ENCODE measurements at places on chromosomes 5 and 9. TPM values are rescaled to one million over a fixed set of nuclear protein-coding genes. Genes with fewer than 3 reads are reported as not detected.

DNA sequence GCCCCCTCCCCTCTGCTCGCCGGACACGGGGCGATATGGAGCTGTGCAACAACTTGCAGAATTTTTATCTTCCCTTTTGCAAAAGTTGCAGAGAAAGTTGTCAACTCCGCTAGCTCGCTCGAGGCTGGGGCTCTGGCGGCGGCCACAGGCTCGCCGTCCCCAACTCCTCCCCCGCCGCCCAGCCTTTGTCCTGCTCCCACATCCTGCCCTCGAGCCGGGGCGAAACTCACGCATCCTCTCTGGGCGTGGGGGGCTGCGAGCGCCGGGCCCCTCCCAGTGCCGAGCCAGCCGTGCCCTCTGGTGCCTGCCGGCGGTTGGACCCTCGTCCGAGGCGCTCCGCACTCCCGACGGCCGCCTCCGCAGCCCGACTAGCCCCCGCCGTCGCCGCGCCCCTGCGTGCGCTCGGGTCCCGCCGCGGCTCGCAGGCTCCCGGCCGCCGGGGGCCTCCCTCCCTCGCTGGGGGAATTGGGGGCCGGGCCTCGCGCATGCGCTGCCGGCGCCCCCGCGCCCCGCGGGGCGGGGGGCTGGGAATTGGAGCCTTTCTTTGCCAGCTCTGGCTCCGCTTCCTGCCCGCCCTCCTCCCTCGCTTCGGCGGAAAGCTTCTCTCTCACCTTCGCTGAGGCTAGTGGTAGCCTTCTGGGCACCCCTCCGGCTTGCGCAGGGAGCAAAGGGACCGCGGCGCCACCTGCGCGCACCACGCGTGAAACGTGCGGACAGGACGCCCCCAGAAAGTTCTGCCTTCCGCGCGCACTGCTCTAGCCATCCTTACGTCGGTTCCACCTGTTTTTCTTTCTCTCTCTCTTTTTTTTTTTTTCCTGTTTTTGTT, at the start of gene CCNJL:
Gene CCNJL, minus strand, starts transcription at position 431 of the 826 bp plus-strand sequence. CDS start 641 bp downstream, outside the sequence.
- no peak for DNase-seq

- DNase-seq: peak; percentile 87
Measured at GRCh38 chr9:136245219-136246150, at the start of gene QSOX2. Gene QSOX2, minus strand, starts transcription at chr9:136245812. Its CDS starts 9 bp downstream, at chr9:136245803.

- DNase-seq: no peak
Measured at GRCh38 chr5:66646570-66646969, 50.4 kb downstream of the MAST4 start.

DNA sequence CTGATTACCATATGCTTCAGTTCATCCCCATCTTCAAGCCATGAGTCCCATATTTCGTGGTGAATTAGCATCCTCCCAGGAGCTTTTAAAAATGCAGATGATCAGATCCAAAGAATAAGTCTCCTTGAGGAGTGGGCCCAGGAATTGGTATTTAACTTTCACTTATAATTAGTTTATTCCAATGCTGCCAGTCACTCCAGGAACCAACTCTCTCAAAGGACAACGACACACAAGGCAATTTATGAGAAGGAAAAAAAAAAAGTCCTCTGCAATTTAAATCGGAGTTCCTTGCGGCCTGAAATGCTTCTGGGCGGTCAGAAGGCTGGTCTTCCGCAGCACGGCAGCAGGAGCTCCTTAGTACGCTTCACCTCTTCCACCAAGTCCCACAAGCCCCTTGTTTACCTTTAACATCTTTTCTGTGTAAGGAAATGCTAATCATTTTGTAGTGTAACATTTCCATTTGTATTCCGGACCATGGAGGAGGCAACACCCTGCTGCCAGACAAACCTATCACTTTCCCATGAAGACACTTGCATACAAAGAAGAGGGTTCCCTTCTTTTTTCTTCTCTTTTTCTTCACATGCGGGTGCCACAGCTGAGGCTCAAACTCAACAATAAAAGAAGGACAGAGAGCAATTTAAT, 16.3 kb upstream of the KCNV2 start:
- DNase-seq: no peak

- DNase-seq: no peak
Measured at GRCh38 chr9:113945784-113946183, 69.7 kb downstream of the ZNF618 start.

DNA sequence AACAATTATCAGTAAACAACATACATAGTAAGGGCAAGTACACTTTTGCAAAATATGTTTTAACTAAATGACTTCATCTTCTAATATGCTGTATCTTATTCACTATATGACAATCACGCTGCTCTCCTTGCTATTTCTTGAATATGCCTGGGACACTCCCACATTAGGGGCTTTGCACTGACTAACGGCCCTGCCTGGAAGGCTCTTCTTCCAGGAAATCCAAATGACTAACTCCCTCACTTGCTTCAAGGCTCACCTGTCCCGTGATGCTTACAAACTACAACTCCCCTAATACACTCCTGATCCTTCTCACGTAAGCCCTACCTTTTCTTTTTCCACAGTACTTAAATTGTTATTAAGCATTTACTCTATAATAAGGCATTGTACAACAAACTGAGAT, 10.6 kb downstream of the ERP44 start:
- no peak for DNase-seq

GRCh38 chr5:35438786-35439185, 178.9 kb upstream of the SPEF2 start:
- no peak for DNase-seq

DNA sequence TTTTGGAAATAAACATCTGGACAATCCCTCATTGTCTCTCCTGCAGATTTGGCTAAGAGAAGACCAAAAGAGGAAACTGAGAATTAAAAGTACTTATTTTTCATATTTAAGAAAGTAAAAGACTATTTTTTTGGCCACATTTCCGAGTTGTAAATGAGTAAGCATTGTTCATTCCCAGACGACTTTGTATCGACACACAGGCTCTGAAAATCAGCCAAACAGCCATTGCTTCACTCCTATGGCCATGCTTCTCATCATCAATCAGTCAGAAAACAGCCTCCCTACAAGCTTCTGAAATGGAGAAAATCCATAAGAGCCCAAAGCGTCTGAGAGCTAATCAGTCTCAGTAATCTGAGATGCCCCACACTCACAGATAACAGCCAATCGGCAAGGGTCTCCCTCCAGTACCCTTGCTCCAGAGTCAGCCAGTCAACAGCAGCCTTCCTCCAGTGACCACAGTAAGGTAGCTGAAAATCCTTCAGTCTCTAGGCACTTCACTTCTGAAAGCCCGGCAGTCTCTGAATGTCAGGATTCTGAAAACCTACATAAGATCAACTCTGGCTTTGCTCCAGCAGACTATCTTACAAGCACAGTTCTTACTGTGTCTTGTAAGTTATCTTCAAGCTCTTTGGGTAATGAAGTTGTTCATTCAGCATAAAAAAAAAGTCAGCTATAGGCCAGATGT, 30.9 kb downstream of the CDO1 start:
- DNase-seq: no peak

DNA sequence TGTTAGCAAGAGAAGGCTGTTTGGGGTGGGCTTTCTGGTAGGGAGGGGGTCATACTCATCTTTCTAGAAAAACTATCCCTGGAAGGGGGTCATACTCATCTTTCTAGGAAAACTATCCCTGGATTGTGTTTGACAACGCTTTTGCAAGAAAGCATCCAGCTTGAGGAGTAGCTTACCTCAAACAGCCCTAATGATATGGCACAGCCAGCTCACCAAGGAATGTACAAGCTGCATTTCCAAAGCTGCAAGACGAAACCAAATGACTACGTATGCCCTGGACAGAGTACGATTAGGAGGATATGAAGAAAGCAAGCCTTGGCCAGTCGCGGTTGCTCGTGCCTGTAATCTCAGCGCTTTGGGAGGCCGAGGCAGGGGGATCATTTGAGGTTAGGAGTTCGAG, 63.4 kb downstream of the KLF4 start:
- no peak for DNase-seq

GRCh38 chr5:148791334-148791667, 35.1 kb upstream of the ADRB2 start:
- peak; percentile 38 for DNase-seq

DNA sequence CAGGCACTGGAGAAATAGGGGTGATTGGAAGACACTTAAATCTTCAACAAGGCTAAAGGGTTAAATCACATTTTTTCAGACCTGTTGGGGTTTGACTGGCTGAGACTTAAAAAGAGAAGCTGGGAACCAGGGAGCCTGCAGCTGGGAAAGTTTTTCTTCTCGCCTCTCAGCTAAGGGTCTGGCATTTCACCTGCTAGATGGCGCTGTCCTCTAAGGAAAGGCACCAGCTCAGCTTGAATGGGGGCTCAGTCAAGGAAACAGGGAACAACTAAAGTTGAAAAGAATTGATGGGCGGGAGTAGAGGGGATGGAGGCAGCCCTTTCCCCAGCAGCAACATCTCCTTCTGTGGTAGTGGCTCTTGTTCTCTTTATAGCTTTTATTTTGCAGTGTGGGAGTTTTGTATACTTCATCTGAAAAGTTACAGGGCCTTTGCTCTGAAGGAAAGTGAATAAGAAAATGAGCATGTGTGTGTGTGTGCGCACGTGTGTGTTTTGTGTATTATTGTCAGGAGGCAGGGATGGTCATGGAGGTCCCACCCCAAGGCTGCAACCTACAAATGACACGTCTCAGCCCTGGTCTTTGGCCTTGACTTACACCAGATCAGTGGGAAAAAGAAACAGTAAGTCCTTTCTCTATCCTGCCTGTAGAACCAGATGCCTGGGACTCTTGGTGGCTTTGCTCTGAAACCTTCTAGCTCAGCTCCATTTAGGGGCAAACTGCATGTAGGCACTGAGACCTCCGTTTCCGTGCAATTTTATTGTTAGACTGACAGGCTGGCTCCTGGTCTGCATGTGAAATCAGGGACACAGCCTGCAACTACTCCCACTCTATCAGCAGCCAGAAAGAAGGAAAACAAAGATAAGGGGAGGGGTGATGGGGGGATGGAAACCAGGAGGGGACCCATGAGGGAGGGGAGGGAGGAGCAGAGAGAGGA, 316.2 kb upstream of the CLINT1 start:
- DNase-seq: peak; percentile 47

DNA sequence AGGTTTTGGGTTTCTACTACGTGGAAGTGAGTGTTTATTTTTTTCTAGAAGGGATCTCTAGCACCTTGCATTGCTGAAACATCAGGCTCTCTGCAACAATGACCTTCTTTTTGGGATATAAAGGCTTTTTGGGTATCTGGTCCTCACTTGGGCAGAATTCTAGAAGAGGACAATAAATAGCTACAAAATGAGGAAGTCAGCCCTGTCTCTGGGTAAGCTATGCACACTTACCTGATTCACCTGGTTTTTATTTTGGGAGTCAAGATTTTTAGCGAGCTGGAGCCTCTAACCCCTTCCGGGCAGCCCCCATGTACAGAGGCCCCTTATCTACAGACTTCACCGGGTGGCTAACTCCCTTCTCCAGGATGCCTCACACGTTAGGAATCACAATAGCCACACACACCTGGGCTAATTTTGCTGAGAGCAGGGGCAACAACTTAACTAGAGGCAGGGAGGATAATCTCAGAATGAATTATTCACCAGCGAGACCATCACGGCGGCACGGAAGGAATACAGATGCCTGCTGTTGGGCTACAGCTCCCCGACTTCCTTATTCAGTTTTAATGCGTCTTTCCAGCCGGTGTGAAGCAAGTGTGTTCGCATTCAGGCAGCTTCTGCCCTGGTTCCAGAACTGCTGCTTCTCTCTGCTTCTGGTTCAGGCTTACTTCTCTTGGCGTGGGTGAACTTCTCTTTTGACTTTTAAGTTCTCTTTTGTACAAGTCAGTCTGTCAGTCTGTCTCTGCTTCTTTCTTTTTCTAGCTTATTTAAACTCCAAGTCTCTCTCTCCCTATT, 341.0 kb upstream of the PANK3 start:
- DNase-seq: no peak

- DNase-seq: no peak
Measured at GRCh38 chr5:154325566-154325965, 120.2 kb upstream of the SAP30L start.

DNA sequence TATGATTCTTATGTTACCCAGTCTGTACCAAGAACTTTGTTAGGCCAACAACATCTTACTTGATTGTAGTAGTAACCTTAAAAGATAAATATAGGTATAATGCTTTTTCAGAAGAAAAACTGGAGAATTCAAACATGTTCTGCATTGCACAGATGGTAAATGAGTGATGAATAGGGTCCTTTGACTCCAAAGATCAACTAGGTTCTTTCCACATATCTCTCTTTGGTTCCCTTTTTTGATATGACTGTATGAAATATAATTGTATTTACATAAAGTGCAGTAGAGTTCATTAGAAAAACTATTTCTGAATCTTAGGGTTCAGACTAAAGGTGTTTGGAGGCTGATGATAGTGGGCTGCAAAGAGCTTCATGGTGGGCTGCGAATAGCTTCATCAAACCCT, 150.5 kb upstream of the CDKN2B start:
- no peak for DNase-seq

DNA sequence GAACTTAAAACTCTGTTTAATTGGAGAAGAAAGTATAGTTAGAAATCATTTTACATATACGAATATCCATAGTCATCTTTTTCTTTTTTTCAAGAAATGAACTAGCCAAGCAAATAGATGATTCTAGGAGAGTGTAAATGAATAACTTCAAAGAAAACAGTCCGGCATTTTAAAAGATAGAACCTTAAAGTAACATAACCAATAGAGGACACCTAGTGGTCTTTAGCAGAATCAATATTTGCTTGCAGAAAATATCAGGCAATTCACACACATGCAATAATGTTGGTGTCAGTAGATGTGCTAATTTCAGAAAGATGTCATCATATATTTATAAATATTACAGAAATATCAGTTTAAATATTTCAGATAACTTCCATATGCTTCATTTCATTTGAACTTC, 57.1 kb downstream of the HCN1 start:
- no peak for DNase-seq

- DNase-seq: no peak
Measured at GRCh38 chr5:120852222-120852860, 388.2 kb downstream of the PRR16 start.

- DNase-seq: no peak
Measured at GRCh38 chr9:22415941-22416691, 30.5 kb upstream of the DMRTA1 start.

DNA sequence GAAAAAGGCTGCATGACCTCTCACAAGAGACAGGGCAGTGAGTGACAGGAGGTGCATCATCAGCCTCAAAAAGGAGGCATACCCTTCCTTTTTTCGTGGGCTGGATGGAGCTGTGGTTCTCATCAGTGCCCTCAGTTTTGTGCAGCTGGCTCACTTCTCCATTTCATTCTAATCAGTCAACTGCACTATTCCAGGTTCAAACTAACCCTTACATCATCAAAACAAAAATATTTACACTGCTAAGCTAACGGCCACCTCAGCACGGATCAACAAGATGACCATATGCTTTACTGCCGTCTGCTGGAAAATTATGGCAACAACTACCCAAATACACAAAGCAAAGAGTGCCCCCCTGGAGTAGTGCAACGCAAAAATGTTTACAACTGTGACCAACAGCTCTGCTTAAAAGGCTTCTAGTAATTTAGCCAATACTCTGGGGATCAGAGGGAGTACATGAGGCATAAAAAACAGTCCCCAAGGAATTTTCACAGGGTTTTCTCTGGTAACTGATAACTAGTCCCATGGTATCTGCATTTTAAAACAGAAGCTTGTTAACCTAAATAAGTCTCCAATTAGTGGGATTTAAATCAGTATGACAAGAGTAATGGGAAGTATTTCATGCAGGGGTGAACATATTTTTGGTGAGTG, 10.8 kb downstream of the KCNV2 start:
- DNase-seq: peak; percentile 20

FOXD4 gene
- total RNA-seq: 0.20 TPM

TGFBI gene
- not detected for total RNA-seq

C8G gene
- total RNA-seq: 3.2 TPM

FCHSD1 gene
- total RNA-seq: 71.8 TPM

FRMPD1 gene
- not detected for total RNA-seq

N4BP3 gene
- 4.3 TPM for total RNA-seq

HABP4 gene
- total RNA-seq: 14.1 TPM

NUP214 gene
- total RNA-seq: 51.3 TPM
